HFFc6 (cell line): ENCODE measurements at places on chromosomes 3 and 15. TPM values are rescaled to one million over a fixed set of nuclear protein-coding genes. Genes with fewer than 3 reads are reported as not detected.

TMEM266 gene
- 0.16 and 0.17 TPM in 2 replicates for total RNA-seq

CYP19A1 gene
- total RNA-seq = 0.21 TPM in 1 of 3 replicates, not detected in the others

SPG21 gene
- total RNA-seq = 72.4 to 77.9 TPM (median 77.6 TPM) in 3 replicates

GRCh38 chr15:57079931-57080620 is 161.6 kb downstream of the TCF12 start:
- peaks cover 33% of the 10 kb centered on the region for H3K4me1 ChIP-seq
- peaks cover 4% of the 10 kb centered on the region; the same call in 1 of the 2 replicates for H3K36me3 ChIP-seq
- peaks cover 1% of the 10 kb centered on the region for H3K27me3 ChIP-seq
- no peak overlapping the region for H3K4me3 ChIP-seq

- H3K36me3 ChIP-seq = peaks cover 57% of the 10 kb centered on the region
- DNase-seq = peak; percentile 42
- H3K27ac ChIP-seq = peak overlapping the region; percentile 59
- H3K27me3 ChIP-seq = peaks cover 5% of the 10 kb centered on the region
- peaks cover 59% of the 10 kb centered on the region for H3K4me1 ChIP-seq
These were observed 5.5 kb downstream of the AP2M1 start for GRCh38 chr3:184180165-184180564.

- H3K27ac ChIP-seq = no peak overlapping the region
- H3K4me3 ChIP-seq = no peak overlapping the region
- H3K27me3 ChIP-seq = peaks cover 38% of the 10 kb centered on the region
These were observed 28.2 kb upstream of the XIRP1 start for GRCh38 chr3:39220407-39221140.

GRCh38 chr3:169475576-169475975 is 187.9 kb downstream of the MECOM start:
- no peak overlapping the region for H3K27ac ChIP-seq
- no peaks in the 10 kb centered on the region for H3K4me1 ChIP-seq
- no peaks in the 10 kb centered on the region; the same call in 1 of the 2 replicates for H3K27me3 ChIP-seq
- no peak overlapping the region for H3K4me3 ChIP-seq
- no peak for DNase-seq

DNA sequence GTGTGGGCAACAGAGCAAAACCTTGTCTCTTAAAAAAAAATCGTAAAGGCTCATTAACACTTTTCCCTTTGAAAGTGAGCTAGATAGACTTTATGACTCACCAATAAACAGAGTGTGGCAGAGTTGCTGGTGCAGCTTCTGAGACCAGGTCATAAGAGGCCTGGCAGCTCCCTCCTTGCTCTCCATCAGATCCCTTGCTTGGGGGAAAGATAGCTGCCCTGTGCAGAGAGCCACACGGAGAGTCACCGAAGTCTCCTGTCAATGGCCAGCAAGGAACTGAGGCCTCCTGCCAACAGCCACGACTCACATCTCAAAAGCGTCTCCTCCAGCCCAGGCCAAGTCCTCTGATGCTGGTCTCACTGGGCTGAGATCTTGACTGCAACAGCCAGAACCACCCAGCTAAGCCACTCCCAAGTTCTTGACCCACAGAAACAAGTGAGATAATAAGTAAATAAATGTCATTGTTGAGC is 8.7 kb upstream of the GP9 start:
- H3K27me3 ChIP-seq = peaks cover 23% of the 10 kb centered on the region
- H3K27ac ChIP-seq = no peak overlapping the region
- peak; percentile 23 for DNase-seq
- H3K4me3 ChIP-seq = no peak overlapping the region

DNA sequence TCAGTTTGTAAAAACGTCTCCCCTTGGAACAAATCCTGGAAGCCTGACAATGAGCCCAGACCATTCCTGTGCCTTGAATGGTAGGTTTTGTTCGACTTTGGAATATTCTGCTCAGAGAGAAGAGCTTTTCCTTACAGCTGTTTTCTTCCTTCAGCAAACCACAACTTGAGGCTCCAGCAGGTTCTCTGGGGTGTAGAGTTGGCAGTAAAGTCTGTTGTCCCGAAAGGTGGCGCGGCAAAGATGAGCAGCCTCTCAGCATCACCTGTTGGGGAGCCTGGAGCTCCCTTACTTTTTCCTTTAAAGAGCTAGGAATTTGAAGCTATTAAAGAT is 65.4 kb downstream of the BOC start:
- peaks cover 2% of the 10 kb centered on the region for H3K27me3 ChIP-seq
- peak overlapping the region; percentile 86; the same call in 1 of the 2 replicates for H3K4me3 ChIP-seq
- H3K27ac ChIP-seq = peak overlapping the region; percentile 95
- DNase-seq = no peak

- H3K36me3 ChIP-seq = no peaks in the 10 kb centered on the region
- no peaks in the 10 kb centered on the region for H3K4me1 ChIP-seq
- H3K4me3 ChIP-seq = no peak overlapping the region
- no peak for DNase-seq
These were observed 388.2 kb upstream of the RGMA start for GRCh38 chr15:93477188-93477587.

DNA sequence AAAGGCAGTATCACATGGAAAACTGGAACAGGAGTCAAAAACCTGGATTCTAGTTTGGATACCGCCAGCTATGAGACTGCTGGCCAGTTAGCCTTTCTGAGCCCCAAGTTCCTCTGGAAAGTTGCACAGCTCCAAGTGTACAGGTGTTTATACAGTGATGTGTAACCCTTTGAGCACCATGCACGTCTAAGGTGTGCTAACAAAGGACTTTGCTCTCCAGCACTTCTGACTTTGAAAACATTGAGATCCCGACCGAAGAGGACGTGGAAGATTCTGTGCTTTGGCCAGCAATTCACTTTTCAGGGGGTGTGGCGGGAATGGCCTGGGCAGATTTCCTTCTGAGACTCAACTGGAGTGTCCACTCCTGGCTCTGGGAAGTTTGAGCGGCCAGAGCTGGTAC is 45.8 kb upstream of the UMPS start:
- no peaks in the 10 kb centered on the region for H3K36me3 ChIP-seq
- no peak overlapping the region for H3K4me3 ChIP-seq
- H3K27me3 ChIP-seq = peaks cover 20% of the 10 kb centered on the region
- peaks cover 28% of the 10 kb centered on the region for H3K4me1 ChIP-seq
- no peak for DNase-seq
- no peak overlapping the region for H3K27ac ChIP-seq

DNA sequence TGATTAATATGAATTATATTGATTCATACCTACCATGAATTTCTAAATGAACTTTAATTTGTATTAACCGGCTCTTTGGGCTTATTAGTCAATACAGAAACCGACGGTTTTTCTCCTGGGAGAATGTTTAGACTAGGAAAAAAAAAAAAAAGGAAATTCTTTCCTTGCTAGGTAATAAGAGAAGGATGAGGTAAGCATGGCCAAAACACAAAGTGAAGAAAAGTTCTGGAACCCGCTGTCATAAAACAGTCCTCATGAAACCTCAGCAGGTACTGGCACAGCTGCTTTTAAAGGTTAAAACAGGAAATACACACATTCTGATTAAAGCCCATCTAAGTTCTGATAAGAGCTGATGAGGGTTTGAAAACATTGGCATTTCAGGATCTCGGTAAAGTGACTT is 30.8 kb upstream of the PSTPIP1 start:
- peaks cover 6% of the 10 kb centered on the region for H3K4me1 ChIP-seq
- H3K27me3 ChIP-seq = peaks cover 29% of the 10 kb centered on the region
- no peak overlapping the region for H3K27ac ChIP-seq

GRCh38 chr3:111069974-111070771 is 1.4 kb upstream of the NECTIN3 start:
- H3K27ac ChIP-seq = peak overlapping the region; percentile 96
- no peak for DNase-seq
- peak overlapping the region; percentile 97 for H3K4me3 ChIP-seq
- no peaks in the 10 kb centered on the region; the same call in 1 of the 2 replicates for H3K27me3 ChIP-seq

DNA sequence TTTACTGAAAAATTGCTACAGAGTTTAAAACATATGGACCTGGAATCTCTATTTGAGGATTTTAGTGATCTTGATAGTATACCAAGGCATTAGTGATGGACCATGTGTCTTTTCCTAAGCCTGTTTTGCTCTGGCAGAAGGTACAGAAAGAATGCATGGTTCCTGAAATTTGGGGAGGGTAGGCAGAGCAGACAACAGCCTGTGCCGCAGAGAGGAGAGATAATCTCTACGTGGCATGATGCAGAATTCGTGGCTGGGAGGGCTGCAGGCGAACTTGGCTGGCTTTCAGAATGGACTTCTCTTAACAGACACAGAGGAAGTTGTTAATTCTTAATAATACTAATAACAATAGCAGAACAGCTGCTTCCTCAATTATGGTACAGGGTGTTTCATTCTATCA is 137.5 kb upstream of the FOXB1 start:
- H3K36me3 ChIP-seq = no peaks in the 10 kb centered on the region
- H3K27ac ChIP-seq = no peak overlapping the region
- no peak for DNase-seq
- H3K4me3 ChIP-seq = no peak overlapping the region
- no peaks in the 10 kb centered on the region for H3K4me1 ChIP-seq

- no peak overlapping the region for H3K27ac ChIP-seq
- H3K27me3 ChIP-seq = no peaks in the 10 kb centered on the region
- H3K4me1 ChIP-seq = peaks cover 22% of the 10 kb centered on the region
- no peak for DNase-seq
- H3K36me3 ChIP-seq = peaks cover 7% of the 10 kb centered on the region; the same call in 1 of the 2 replicates
These were observed 57.7 kb downstream of the RFX7 start for GRCh38 chr15:56185980-56186379.

DNA sequence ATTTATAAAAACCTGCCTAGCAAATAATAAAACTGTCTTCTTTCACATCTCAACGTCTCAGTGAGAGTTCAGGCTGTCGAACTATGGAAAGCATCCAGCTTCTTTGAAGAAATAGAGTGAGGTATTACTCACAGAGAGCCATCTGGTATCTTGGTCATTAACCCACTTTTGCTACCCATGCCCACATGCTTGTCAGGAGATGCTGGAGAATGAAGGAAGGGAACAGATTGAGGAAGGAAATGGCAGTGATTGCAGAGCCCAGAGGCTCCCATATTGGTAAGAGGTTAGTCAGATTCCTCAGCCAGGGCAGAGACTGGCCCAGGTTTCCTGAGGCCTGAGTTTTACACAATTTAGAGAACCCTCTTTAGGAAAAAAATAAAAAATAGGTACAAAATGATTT is 119.1 kb downstream of the B3GALNT1 start:
- no peak overlapping the region for H3K27ac ChIP-seq
- DNase-seq = no peak
- no peak overlapping the region for H3K4me3 ChIP-seq
- no peaks in the 10 kb centered on the region for H3K36me3 ChIP-seq
- H3K27me3 ChIP-seq = no peaks in the 10 kb centered on the region; the same call in 1 of the 2 replicates

DNA sequence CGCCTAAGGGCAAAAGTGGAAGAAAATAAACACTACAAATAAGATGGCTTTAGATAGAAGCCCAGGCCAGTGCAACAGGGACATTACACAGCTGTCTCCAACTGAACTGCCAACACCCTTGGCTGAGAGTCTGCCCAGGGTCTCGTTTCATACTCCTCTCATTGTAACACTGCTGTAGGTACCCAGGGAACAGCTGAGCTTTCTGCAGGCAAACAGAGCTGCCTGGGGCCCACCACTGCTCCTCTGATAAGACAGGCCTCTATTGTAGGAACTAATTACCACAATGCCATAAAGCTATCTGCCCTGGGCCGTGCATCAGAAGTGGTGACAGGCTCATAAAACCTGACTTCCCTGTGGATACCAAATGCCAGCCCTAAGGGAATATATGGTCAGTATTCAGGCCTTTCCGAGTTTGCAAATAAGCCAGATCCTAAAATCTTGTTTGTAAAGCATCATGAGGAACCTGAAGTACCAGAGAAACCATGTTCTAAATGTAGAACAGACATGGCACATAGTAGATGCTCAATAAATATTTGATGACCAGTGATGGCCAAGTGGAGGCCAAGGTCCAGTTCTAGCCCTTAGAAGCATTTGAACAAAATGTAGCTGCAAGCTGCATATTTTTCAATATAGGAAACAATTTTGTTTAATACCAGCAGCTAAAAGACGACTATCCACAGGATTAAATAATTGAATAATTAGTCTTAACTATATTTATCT is 84.3 kb upstream of the NEO1 start:
- H3K4me1 ChIP-seq = peaks cover 13% of the 10 kb centered on the region; the same call in 1 of the 2 replicates
- no peak for DNase-seq
- H3K4me3 ChIP-seq = no peak overlapping the region
- H3K27me3 ChIP-seq = peaks cover 11% of the 10 kb centered on the region; the same call in 1 of the 2 replicates

DNA sequence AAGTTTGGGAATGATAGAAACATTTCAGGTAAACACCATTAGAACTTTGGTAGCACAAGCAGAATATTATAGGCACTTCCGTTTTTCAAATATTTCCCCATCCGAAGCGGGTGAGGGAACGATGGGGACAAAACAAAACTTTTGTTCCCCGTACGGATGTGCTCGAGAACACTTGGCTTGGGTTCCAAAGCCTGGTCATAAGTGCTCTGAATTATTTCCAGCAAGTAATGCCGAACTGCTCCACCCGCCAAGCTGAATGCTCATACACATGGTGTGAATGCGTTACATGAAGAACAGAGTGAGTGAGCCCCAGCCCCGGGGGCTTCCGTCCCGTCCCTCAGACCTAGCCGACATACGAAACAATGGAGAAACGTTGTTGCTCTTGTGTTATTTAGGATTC is 438.2 kb upstream of the ARRDC4 start:
- no peak overlapping the region for H3K27ac ChIP-seq
- H3K27me3 ChIP-seq = peaks cover 1% of the 10 kb centered on the region; the same call in 1 of the 2 replicates
- peak overlapping the region; percentile 48 for H3K4me3 ChIP-seq
- no peak for DNase-seq
